Posterior vena cava (tissue), 2 donors: ENCODE measurements at places on chromosomes 1 and 21. TPM values are rescaled to one million over a fixed set of nuclear protein-coding genes. Genes with fewer than 3 reads are reported as not detected.

NUP210L gene
- 0.14 TPM for total RNA-seq

GRCh38 chr1:175313672-175314225 lies 121.2 kb upstream of the KIAA0040 start:
- no peak for DNase-seq

GRCh38 chr1:4797429-4797828 lies 143.0 kb downstream of the AJAP1 start:
- DNase-seq = no peak

- DNase-seq = no peak
Observed at GRCh38 chr1:8062861-8063260, 36.8 kb upstream of the ERRFI1 start.

DNA sequence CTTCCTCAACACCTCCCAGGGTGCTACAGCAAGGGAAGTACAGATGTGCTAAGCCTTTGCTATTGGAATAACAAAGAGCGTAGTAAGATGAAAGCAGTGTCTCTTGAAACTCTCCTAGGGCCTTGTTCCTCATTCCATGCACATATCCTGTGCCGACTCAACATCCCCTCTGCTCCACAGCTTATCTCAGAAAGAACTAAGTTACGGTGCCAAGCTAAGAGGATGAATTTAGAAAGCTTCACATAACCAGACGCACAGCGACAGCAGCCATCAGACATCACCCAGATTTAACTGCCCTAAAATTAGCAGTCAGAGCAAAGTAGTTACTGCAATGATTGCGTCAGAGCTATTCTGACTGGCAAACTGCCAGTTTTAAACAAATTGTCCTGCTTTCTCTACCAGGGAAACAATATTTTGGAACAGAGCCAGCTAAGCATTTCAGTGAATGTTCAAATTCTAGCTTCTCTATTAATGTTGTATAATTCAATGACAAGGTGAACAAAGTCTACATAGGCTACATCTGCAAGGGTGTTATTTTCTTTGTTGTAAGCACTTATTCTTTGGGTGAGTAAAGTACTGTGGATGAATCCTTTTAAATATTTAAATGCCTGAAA lies 9.5 kb downstream of the SIPA1L2 start:
- no peak for DNase-seq
